ENCODE measurements at places on chromosomes 12 and 14.

- DNase-seq: no peak
Measured at GRCh38 chr14:20782280-20782890, 1.3 kb downstream of the RNASE6 start.

DNA sequence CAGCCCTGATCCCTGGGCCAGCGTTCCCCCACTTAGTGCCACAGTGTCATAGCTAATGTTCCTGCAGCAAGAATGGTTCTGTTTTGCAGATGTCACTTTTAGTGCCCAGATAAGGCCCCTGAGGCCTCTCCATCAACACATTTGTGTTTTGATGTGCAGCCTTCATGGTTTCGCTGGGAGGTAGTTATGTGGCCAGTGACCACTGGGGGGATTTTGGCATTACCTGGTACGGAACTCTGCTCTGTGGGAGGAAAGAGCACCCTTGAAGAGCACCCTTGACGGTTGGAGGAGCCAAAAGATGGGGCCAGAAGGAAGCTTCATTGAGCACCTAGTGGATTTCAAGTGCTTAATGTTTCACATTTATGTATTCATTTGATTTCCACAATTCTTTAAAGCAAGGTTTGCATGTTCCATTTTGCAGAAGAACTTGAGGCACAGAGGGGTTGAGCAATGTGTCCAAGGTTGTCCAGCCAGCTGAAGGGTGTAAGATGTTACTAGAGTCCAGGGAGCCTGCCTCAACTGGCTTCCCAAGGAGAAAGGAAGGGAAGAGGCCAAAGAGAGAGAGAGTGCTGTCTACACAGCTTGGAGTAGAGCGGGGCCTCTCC is 13.0 kb downstream of the SERPINA11 start:
- no peak for DNase-seq

- DNase-seq: no peak
Measured at GRCh38 chr12:52555577-52555976, 2.6 kb upstream of the KRT71 start.

DNA sequence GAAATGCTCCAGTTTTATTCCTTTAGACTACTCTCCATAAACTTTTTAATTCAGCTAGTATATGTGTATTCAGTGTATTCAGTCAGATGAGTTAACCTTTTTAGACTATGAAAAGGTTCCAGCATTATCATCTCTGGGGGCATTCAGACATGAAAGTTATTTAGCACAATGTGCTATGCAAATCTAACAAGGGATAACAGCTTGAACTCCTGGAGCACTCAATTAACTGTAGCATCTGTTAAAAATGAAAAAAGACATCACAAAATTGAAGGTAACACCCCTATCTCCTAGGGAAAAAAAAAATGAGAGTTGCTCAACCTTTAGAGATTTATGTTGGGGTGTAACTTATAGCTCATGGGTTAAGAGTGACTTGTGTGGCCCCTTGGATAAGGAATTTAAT is 211.5 kb downstream of the PHLDA1 start:
- DNase-seq: no peak

DNA sequence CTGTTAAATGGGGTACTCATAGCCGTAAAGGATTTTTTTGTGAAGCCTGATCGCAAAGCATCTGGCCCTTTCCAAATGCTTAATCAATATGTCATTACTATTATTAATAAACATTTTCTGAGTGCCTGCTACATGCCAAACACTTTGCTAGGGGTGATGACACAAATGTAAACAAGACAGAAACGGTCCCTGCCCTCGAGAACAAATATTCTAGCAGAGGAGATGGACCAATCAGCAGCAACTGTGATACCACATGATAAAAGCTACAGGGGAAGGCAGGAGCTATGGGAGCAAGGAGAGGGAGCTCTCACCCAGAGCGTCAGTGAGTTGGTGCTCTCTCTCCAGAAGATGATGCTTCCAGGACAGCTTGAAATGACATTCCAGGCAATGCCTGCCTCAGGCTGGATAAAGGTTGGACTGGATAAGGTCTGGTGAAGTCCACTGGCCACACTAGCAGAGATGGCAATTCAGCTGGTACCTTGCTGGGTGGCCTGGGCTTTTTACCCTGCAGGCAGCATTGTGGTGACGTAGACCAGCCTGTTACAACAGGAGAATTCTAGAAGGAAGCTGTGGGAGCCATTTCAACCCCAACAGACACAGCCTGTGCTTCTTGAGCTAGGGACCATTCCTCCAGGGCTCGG is 41.1 kb downstream of the ERH start:
- DNase-seq: no peak

DNA sequence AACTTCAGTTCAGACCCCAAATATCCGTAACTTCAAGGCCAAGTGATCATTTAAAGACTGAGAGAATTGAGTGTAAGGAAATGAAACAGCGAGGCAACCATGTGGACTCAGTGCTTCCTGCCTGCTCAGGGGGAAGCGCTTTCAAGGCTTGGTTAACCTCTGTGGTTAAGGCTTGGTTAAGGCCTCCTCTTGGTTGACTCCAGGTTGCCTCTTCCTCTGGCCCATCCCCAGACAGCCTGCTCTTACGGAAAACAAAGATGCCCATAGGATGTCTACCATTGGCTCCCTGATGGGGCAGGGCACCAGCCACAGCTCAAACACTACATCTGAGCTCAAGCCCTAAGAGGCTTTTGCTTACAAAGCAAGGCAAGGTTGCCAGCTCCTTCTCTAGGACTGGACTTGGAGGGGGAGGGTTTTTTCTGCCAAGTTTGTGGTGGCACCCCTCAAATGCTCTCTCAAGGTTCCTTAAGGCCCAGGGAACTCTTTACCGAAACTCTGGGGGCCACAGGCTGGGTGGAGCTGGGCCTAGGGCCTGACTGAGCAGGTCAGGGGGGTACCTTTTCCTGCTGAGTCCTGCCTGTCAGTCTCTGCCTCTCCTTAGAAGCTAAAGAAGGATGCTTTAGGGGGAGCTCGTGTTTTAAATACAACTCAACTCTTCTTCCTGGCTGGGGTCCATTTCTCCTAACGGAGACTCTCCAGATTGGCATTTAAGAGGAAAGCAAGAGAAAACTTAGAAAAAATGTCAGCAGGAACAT is 13.7 kb downstream of the COL2A1 start:
- DNase-seq: no peak

- no peak for DNase-seq
Measured at GRCh38 chr12:54932691-54933090, 51.9 kb downstream of the TESPA1 start.

GRCh38 chr12:121570467-121571283 is 10.1 kb downstream of the KDM2B start:
- DNase-seq: no peak

GRCh38 chr12:112097641-112098040 is 10.9 kb downstream of the NAA25 start:
- DNase-seq: no peak

- no peak for DNase-seq
Measured at GRCh38 chr12:121980191-121980891, 41.3 kb upstream of the BCL7A start.

GRCh38 chr12:65490250-65490649 is 211.8 kb downstream of the MSRB3 start:
- DNase-seq: no peak

DNA sequence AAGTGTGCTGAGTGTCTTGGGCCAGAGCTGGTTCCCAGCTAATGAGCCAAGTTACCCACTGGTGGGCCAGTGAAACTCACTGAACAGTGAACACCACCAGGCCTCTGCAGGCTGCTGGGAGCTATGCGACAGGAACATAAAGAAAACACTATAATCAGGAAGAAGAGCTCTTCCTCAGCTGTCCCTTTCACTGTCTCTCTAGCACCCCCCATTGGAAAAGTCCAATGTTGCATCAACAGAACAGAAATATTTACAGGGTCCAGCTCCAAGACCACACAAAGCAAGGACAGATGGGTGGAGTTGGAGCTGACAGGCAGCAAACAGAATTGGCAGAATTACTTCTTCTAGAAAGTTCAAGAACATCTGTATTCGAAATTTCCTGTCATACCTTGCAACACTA is 903.6 kb upstream of the TMEM132C start:
- DNase-seq: no peak

DNA sequence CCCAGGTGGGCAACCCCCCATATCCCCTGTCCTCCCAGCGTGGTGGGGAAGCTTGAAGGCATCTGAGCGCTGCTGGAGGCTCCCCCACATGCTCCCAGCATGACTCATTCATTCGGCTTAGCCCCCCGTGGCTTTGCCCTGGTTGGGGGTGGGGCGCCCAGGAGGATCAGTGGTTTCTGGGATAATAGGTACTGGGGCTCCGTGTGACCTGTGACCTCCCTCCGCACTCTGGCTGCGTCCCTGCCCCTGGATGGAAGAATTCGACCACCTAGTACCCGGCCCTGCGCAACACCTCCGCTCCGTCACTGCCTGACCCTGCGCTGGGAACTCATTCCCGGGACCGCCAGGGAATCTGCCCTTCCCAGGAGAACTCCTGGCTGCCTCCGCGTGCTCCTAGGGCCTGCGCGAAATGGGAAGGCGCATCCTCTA is 120.1 kb downstream of the AACS start:
- no peak for DNase-seq

DNA sequence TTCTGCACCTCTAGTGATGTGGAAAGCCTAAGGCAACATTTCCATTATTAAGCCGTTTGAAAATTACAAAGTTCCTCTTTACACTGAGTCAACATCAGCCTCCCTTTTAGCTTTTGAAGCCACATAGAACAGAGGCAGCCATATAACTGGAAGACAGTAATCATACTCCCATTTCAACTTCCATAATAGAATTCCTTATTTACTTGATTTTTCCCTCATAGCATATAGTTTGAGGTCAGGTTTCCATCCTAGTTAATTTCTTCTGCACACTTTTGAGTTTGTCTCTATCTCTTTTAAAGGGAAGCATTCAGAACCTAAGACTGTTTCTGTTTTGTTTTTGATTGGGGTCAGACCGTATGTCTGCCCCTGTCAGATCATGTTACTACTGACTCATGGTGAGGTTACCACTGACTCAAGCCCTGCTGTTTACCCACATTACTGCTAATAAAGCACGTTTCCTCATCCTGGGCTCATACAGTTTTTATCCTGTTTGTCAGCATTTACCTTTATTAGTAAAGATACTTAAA is 161.0 kb downstream of the SLC38A4 start:
- DNase-seq: no peak

GRCh38 chr12:79870916-79871315 is 64.0 kb downstream of the PPP1R12A start:
- DNase-seq: no peak

DNA sequence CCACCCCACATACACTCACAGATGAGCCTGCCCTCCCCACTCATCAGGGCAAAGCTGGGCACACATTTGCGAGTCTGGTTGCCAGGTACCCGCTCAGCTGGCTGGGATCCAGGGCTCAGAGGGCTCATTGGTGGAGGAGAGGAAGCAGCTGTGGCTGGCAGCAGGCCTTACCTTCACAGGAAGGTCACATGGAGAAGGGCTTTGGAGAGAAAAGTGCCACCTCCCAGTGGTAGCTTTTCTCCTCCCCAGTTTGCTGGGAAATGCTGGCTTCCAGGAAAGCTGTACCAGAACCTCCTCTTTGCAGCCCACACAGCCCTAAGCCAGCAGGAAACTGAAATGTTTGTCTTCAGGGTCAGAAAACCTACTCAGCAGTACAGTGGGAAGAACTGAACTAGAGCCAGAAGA is 55.6 kb downstream of the LGMN start:
- no peak for DNase-seq

DNA sequence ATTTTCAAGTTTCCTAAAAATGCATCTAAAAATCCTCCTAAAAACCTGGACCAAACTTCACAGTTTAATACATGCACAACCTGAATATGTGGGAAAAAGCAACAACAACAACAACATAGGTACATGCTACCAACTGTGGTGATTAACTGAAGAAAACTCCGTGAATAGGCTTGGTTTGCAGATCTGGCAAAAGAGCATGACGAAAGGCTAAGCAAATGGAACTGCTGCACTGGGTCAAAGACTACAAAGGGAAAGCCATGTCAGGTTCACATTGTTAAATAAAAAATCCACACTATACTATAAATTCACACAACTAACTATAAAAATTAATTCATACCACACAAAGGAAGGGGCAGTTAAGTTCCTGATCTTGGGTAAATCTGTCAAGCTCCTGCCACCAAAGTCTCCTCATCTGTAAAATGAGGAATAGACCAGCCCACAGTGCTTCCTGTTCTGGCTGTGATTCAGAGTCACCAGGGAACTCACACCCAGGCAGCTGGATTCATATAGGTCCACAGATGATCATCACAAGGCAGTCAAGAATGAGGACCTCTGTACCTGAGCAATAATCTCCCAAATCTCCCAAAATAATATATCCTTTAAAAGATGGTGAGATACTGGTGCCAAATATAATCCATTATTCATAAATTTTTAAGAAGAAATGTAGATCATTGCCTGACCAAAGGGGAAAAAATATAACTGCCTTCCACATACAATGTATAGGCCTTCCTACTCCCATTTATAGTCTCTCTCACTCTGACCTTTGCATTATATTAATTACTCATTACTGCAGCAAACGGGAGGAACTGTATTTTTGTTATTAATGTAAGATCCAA is 7.0 kb downstream of the CORO1C start:
- no peak for DNase-seq

GRCh38 chr14:75051556-75051899 is 261 bp upstream of the MLH3 start:
- no peak for DNase-seq

GRCh38 chr14:96053600-96054381 is 14.6 kb downstream of the C14orf132 start:
- no peak for DNase-seq
